Ureter (tissue), 1 donor: ENCODE measurements at places on chromosomes 2 and 18. TPM values are rescaled to one million over a fixed set of nuclear protein-coding genes. Genes with fewer than 3 reads are reported as not detected.

DNA sequence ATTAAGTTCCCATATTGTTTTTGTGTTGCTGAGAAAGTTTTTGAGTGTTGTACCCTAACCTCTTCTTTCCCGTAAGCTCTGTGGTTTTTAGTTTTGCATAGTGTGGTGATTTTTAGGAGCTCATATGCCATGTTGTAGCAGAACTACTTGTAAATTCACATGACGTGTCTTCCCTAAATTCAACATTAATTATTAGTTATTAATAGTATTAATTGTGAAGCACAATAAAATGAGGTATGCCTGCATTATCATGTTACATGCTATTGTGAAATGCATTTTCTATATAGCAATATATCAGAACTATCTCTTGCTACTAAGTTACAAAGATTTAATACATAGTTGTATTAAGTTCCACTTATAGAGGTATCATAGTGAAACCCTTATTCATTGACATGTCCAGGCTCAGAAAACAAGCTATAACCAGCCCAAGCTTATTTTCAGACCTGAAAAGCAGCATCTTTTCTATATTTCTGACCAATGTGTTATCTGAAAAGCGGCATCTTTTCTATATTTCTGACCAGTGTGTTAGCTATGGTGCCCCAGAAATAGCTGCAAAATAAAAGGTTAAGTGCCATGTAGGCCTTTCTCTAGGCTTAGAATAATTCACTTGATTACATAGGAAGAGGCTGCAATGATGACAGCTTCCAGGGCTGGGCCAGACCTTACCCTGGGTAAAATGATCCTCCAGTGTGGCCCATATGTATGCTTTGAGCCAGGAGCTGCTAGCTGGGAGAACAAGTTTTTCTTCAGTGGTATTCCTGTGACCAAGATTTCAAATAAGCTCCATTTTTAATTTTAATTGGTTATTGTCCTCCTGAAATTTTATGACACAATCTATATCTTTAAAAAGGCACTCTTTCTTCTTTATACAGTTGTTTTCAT lies 21.6 kb downstream of the EPAS1 start:
- DNase-seq, result no peak

- no peak for DNase-seq
These were observed 78.4 kb upstream of the MEX3C start for GRCh38 chr18:51275712-51276476.

GRCh38 chr2:227460070-227460485 lies 11.9 kb upstream of the AGFG1 start:
- no peak for DNase-seq

DNA sequence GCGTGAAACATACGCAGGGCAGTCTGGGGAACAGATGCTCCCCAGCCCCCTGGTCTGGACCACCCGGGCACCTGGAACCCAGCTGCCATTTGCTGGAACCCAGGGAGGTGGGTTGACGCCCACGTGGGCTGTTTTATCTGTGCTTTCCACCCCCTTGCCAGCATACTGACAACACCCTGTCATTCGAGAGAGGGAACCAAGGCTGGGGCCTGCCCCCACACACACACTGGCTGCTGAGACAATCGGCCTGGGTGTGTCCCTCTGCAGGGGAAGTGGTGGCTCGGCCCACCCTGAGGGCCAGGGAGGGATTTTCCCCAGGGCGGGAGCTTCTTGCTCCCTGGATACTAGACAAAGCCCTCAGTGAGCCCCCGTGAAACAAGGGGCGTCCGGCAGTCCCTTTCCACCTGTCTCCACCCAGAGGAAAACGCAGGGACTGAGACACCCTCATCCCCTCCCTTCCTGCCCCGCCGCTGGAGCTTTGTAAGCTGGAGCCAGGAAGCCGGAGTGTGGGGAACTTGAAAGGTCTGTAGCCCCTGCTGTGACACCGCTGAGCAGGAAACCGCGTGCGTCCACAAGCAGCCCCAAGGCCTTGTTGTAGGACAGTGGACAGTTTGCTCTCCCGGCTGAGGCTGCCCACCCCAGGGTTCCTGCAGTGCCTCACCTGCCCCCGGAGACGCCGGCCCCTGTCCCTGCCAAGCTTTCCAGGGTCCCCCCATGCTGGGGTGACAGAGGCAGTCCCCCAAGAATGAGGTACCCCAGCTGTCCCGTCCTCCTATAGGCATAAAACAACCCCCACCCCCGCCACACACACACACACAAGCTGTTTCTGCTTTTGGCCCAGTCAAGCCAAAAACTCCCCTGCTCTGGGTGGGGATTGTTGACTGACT lies 14.1 kb upstream of the KLF11 start:
- peak; percentile 54 for DNase-seq

CTIF gene
- 62.3 TPM for total RNA-seq

- no peak for DNase-seq
These were observed 87.4 kb downstream of the RNF144A start for GRCh38 chr2:7004636-7005035.

ELOA2 gene
- total RNA-seq, result not detected

DNA sequence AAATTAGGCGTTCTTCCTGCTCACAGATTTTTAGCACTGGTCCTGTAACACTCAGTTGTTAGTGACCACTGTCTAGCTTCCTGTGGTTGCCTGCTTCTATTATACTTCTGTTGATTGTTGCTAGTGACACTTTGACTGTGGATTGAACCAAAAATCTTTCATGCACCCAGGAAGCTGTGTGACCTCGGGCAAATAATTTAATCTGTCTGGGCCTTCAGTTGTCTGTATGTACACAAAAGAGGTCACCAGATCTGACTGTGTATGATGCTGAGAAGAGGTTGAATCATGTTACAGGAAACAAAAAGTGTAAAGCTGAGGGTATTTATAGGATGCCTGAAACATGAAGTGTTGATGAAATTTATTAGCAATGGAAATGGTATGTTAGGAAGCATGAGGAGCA lies 12.7 kb downstream of the ICOS start:
- no peak for DNase-seq

VWA3B gene
- 1.7 TPM for total RNA-seq
